ENCODE measurements at places on chromosomes 1 and 21.

GRCh38 chr1:14924455-14925331 lies 228.9 kb upstream of the TMEM51 start:
- H3K36me3 ChIP-seq = no peaks in the 10 kb centered on the region
- DNase-seq = no peak
- no peak overlapping the region for H3K4me3 ChIP-seq

- H3K27me3 ChIP-seq = no peaks in the 10 kb centered on the region
- H3K4me1 ChIP-seq = no peaks in the 10 kb centered on the region
- H3K4me3 ChIP-seq = no peak overlapping the region
- H3K27ac ChIP-seq = no peak overlapping the region
Observed at GRCh38 chr1:226074046-226074445, 11.5 kb downstream of the H3-3A start.

DNA sequence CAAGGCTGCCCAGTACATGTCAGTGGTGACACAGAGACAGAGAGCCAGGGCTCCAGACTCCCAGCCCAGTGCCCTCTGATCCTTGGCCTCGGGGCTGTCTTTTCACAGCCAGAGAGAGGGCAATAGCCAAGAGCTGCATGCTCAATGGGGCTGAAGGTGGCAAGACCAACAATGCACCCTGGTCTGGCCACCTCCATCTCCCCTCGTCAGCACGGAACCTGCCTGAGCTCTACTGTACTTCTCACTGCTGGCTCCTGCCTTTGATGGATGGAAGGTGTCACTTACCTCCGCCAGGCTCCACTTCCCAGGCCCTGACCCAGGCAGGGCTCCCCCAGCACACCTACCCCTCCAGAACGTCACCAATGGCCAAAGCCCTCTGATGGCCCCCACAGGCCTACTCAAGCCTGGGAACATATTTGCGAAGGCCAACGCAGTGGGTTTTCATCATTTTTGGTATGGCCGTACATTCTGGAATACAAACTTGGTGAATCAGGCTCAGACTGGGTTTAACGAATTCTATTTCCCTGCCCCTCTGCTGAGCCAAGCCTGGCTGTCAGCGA lies 88.1 kb downstream of the DMRTB1 start:
- DNase-seq = no peak
- no peak overlapping the region for H3K4me3 ChIP-seq
- no peaks in the 10 kb centered on the region for H3K36me3 ChIP-seq

DNA sequence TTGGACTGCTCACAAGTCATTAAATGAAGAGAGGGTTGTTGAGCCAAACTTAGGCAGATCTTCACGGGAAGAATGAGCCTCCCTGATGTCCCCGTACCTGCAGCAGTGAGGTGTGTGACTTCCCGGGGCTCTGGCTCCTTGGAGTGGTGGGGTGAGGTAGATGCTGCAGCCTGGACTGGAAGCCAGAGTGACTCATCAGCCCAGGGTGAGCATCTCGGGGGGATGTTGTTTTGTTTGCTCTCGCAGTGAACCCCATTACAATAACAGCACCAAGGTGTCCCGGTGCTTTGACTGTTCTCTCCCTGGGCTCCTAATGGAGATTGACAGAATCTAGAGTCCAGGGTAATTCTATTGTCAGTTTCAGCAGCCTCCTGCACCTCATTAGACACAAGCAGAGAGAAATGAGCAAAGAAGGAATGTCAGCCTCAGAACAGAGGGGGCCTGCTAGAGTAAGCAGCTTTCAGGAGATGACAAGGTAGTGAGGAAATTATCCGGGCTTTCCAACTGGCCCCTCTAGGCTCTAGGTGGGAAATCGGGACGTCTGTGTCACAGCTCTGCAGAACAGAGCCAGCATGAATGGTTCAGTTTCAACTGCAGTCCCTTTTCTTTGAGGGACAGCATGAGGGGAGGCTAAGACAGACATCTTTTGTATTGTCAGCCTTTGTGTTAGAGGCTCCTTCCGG lies 36.0 kb upstream of the LRRN2 start:
- H3K27ac ChIP-seq = no peak overlapping the region
- no peaks in the 10 kb centered on the region for H3K36me3 ChIP-seq
- H3K4me1 ChIP-seq = no peaks in the 10 kb centered on the region
- DNase-seq = no peak
- H3K4me3 ChIP-seq = no peak overlapping the region

DNA sequence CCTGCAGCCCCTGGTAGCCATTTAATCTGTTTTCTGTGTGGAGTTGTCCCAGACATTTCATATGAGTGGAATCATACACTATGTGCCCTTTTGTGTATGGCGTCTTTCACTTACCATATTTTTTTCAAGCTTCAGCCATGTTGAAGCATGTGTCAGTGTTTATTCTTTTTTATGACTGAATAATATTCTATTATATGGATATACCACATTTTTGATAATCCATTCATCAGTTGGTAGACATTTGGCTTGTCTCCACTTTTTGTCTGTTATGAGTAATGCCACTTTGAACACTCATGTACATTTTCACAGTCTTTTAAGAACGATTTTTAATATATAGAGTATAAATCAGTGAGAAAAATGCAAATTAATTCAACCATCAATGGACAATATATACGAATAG lies 44.7 kb downstream of the ATF6 start:
- no peak overlapping the region for H3K27ac ChIP-seq
- H3K4me1 ChIP-seq = peaks cover 9% of the 10 kb centered on the region
- no peak overlapping the region for H3K4me3 ChIP-seq

GRCh38 chr1:41863718-41864117 lies 55.0 kb downstream of the HIVEP3 start:
- H3K4me1 ChIP-seq = peaks cover 23% of the 10 kb centered on the region
- no peak for DNase-seq

Data from Karpas-422 (cell line).